Urinary bladder (tissue), 4 donors: ENCODE measurements at places on chromosomes 1 and 21.

DNA sequence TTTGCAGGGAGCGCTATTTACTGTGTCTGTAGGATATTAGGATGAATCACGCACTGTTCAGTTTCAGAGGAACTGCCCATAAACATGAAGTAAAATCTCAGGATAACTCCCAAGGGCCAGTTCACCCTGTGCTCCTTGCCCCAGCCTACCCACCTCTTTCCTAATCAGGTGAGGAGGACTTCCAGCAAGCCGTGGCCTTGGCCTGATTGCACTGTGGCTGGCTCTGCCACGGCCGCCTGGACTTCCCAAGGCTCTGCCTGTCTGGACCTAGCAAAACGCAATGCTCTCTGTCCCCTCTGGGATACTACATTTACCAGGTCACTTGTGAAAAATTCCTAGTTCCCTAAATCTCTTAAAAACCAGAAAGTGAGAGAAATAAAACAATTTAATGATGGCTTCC lies 7.4 kb upstream of the ASCL5 start:
- no peak for DNase-seq

- no peak for DNase-seq
Observed at GRCh38 chr21:34988139-34988538, 61.0 kb downstream of the RUNX1 start.

DNA sequence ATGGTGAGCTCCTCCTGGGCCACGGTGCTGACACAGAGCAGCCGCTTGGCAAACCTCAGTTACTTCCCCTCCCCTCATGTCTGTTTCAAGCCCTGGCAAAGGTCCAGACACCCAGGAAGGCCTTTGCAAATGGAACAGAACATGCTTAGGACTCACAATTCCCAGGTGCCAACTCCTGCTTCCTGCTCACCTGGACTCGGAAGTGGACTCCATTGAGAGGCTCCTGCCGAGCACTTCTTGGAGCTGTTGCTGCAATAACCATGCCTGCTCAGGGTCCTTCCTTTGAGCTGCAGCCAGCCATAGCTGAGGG lies 10.7 kb downstream of the DCST2 start:
- DNase-seq, result no peak

DNA sequence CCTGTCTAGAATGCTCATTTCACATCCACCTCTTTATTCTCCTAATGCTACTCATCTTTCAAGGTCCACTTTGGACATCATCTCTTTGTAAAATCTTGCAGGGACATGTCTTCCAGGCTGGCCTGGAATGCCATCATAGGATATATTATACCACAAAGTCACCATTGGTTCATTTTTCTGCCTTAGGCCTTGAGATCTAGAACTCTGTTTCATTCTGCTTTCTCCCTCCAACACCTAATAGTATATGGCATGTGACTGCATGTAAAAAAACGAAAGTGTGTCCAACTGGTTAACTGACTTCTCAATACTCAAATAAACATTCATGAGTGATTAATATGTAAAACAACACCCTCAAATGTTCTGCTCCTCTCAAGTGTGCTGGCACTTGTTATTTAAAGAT lies 84.1 kb downstream of the RGS2 start:
- DNase-seq, result no peak

- no peak for DNase-seq
Observed at GRCh38 chr1:64845831-64846425, 101.1 kb downstream of the RAVER2 start.

GRCh38 chr21:38822778-38823238 lies 17.1 kb downstream of the ETS2 start:
- DNase-seq, result no peak

- peak; percentile 50 for DNase-seq
Observed at GRCh38 chr1:169124459-169124858, 18.0 kb downstream of the ATP1B1 start.

GRCh38 chr1:20143734-20144565 lies 4.8 kb downstream of the PLA2G2F start:
- DNase-seq, result no peak
